ENCODE measurements at places on chromosomes 11 and 22. TPM values are rescaled to one million over a fixed set of nuclear protein-coding genes. Genes with fewer than 3 reads are reported as not detected.

The TBX10 gene
- polyA plus RNA-seq: not detected

The BTBD18 gene
- 0.18 TPM for polyA plus RNA-seq

The OR9G4 gene
- not detected for polyA plus RNA-seq

The ACR gene
- 0.52 TPM for polyA plus RNA-seq

The KCNK7 gene
- polyA plus RNA-seq: 0.24 TPM

The DNAJB7 gene
- polyA plus RNA-seq: 0.40 TPM

The CST6 gene
- polyA plus RNA-seq: not detected

The P2RX3 gene
- 0.40 TPM for polyA plus RNA-seq

The OLFML1 gene
- 52.3 TPM for polyA plus RNA-seq

The MS4A3 gene
- polyA plus RNA-seq: 0.34 TPM

The PRG2 gene
- 0.98 TPM for polyA plus RNA-seq

The APOL5 gene
- 0.22 TPM for polyA plus RNA-seq

The UPK3A gene
- 11.5 TPM for polyA plus RNA-seq

The FAR1 gene
- 77.3 TPM for polyA plus RNA-seq

The CRYBB2 gene
- 0.72 TPM for polyA plus RNA-seq

The HMBS gene
- 31.6 TPM for polyA plus RNA-seq

The CBX6 gene
- 59.2 TPM for polyA plus RNA-seq

DNA sequence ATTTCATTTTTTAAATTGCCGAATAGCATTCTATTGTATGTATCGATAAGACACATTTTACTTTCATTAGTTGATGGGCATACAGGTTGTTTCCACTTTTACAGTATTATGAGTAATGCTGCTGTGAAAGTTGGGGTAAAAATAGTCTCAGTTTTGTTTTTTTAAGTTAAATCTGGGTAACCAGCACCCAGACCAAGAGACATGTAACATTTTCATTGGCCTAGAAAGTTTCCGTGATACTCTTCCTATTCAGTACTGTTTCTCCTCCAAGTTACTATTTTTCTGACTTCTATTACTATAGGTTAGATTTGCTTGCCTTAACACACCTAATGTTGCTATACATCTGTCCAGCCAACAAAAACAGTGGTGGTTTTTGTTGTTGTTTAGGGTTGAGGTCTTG is 12.3 kb downstream of the IPO7 start:
- no peak for DNase-seq

GRCh38 chr11:1889224-1889930 is 2.3 kb downstream of the PRR33 start:
- no peak for DNase-seq

DNA sequence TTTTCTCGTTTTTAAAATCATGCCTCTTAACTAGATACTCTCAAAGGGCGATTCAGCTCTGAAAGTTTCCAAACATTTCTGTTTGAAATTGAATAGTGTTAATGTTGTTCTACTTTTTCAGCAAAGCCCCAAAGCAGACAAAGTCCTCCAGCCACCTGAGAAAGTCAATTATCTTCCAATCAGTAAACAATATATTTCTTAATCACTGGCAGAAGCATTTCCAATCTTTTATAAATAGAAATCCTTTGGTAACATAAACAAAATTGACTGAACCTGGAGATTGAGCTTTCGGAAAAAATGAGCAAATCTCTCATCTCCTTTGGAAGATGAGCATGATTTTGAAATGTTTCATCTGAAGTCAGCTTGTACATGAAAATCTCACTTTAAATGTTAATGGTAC is 84.4 kb upstream of the FIBIN start:
- DNase-seq: no peak

DNA sequence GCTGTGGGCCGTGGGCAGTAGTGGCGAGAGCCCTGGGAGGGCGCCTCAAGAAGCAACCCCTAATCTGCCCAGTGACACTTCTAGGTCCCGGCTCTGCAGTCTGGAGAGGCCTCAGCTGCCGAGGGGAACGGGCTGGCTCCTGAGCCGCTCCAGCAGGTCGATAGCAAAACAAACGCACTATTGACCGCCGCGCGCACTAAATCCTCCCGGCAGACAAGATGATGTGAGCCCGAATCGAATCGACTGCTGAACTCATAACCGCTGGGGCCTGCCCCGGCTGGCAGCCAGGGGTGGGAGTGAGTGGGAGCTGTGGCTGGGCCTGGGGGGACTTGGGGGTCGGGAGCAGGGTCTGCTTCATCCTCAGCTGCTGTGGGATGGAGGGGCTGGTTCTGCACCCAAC is 36.1 kb downstream of the FLRT1 start:
- no peak for DNase-seq

- no peak for DNase-seq
Observed at GRCh38 chr11:73463359-73463758, 87.2 kb downstream of the RELT start.

DNA sequence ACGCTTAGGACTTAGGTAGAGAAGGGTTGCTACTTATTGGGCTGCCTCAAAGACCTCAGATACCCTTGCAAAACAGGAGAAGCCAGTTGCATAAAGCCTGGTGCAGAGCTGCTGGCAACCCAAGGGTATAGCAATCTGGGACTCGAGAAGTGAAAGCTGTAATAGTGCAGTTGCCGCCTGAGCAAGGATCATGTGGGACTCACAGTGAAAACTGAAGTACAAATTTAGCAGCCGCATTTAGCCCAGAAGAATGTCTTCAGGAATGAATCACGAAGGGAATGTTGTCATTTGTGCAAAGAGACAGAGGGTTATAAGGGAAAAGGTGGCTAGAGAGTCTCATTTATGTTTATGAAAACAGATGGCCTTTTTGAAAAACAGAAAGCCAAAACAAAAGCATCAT is 267.2 kb downstream of the TENM4 start:
- no peak for DNase-seq

- DNase-seq: no peak
Observed at GRCh38 chr11:75301601-75302345, 49.7 kb downstream of the ARRB1 start.

DNA sequence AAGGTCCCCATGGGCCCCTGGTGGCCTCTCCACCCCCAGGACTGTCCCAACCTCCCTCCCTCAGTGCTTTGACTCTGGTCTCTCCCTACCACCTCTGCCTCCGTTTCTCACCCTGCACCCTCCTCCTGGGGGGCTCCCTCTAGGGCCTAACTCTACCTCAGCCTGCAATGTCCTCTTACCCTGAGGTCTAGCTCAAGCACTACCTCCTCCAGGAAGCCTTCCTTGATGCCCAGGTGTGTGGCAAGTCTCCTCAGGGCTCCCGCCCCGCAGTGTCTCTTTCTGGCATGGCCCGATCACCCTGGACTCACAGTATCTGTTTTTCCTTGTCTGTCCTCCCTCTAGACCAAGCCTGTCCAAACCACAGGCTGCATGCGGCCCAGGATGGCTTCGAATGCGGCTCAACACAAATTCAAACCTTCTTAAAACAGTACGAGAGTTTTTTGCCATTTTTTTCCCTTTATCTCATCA is 90.8 kb downstream of the PHF21B start:
- DNase-seq: no peak

- no peak for DNase-seq
Observed at GRCh38 chr22:28910569-28911303, 27.4 kb downstream of the ZNRF3 start.

- DNase-seq: no peak
Observed at GRCh38 chr11:27520226-27520625, 13.7 kb upstream of the LIN7C start.

DNA sequence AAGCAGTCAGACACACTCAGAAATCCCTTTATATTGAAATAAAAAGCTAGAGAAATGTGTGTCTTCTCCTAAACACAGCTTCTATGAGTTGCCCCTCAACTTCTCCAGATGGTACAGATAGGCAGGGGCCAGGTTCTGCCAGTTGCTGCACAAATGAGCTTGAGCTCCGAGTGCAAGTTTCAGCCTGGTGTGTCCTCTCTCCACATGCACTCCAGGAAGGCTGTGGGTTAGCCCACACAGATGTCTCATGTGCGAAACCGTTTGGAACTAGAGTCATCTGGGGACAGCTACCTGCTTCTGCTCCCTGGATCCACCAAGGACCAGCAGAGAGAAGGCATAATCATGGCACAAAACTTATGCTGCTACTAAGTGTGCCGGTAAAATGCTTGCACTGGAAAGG is 812.6 kb downstream of the OPCML start:
- no peak for DNase-seq

- no peak for DNase-seq
Observed at GRCh38 chr11:9688716-9689511, 25.0 kb downstream of the SWAP70 start.

DNA sequence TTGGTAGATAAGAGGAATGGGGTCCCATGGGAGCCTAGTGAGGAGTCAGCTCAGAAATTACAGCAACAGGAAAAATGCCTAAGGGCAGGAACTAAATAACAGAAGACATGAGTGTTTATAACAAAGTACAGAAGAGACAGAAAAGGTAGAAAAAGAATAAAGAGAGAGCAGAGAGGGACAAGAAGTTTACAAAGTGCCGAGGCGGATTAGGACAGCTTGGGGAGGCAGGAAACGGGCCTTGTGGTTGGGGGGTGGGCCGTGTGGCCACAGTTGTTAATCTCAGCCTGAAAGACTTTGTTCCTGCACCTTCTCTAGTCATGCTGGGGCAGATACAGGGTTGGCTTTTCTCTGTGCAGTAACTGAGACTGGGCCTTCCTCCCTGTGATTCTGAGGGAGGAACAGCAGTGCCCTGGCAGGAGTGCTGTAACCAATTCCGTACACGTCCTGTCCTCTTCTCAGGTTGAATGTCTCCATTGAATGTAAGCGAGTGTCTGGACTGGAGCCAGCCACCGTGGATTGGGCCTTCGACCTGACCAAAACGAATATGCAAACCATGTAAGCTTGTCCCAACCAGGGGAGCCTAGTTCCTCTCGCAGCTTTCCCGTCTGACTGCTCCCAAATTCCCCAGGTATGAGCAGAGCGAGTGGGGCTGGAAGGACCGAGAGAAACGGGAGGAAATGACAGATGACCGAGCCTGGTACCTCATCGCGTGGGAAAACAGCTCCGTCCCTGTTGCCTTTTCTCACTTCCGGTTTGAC is 13.2 kb downstream of the NAA40 start:
- no peak for DNase-seq

DNA sequence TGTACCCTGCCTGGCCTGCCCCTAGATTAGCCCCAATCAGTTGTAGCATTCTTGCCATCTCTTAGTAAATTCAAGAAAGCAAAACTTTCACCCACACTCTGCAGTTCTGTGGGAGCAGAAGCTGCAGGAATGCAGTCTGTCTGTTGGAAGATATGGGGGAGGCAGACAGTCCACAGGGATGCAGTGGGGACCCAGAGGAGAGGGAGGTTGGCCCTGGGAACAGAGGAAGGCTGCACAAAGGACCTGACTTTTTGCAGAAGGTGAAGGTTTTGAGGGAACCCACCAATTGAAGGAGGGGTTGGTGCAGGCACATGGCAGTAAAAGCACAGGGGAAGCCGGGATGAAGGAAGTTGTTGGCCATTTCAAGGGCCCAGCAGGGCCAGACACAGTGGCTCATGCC is 16.5 kb downstream of the SNAP29 start:
- no peak for DNase-seq

DNA sequence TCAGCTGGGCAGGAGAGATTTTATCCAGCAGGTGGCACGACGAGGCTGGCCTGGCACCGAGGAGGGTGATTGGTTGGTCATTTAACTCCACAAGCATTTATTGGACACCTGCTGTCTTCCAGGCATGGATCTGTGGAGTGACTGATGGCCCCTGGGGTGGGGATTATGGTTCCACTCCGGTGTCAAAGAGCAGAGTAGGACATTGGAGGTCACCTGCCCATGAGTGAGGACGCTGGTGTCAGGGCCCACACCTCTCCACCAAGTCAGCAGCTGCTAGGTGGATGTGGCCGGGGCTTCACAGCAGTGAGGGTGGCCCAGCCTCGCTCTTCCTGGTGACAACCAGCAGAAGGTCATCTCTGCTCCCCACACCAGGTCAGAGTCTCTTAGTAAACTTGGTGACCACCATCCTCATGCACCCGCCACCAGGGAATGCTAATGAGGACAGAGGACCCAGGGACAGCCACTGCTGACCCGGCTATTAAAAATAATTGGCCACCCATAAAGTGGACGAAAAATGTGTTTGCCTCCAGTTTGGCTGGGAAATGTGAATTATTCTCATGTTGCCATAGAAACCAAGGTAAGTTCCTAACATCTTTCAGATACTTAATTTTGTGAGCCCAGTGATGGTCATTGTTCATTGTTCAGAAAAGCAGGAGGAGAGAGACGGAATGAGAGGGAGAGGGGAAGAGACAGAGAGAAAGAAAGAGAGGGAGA is 428.7 kb downstream of the TBC1D22A start:
- DNase-seq: no peak

GRCh38 chr22:49827271-49827852 is 311 bp downstream of the BRD1 start:
- no peak for DNase-seq

DNA sequence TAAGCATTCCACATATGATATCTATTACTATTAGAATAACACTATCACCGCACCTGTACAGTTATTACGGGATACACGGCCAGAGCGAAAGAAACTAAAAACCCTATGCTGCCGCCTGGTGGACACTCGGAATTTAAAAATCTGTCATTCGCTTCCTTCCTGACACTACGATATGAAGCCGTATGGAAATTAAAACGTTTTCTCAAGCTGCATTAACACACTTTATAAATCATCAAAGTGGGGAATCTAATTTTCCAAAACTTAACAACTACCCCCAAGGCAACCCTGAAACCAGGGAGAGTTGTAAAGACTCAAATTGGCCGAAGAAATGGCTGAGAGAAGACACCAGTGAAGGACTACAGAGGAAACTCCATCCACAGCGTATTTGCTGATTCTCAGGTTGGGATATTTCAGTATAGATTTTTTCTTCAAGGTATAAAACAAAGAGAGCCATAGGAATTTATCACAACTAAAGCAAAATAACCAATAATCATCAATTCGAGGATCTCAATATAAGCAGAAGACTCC is 1.4 kb downstream of the CCDC73 start:
- no peak for DNase-seq

DNA sequence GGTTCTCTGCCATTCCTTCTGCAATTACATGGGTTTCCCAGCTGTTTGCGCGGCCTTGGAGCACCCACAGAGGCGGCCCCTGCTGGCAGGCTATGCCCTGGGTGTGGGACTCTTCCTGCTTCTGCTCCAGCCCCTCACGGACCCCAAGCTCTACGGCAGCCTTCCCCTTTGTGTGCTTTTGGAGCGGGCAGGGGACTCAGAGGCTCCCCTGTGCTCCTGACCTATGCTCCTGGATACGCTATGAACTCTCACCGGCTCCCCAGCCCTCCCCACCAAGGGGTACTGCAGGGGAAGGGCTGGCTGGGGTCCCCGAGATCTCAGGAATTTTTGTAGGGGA is 2.6 kb downstream of the RCE1 start:
- DNase-seq: no peak

DNA sequence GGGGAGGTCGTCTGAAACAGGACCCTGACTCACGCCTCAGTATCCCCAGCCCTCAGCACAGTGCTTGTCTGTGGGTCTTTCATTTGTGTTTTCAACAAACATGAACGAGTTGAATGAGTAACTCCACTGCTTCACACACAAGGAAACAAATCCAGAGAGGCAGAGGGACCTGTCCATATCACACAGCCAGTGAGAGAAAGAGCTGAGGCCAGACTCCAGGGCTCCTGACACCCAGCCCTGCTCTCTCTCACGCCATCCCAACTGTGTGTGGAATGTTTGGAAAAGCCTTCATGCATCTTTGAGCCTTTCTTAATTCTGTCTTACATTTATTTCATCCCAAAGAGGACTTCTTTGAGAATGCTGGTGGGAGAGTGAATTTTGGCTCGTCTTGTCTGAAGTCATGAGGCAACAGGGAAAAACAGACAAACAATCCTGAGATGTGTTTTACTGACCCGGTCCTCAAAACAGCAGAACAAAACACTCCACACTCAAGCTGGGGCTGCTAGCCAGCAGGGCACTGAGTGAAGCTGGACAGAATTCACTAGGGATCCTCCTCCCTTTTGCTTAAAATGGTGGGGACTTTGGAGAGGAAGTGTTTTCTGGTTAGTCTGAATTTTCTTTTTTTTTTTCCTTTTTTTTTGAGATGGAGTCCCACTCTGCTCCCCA is 19.7 kb upstream of the ALG8 start:
- DNase-seq: no peak
